Activated CD4-positive, CD25-positive, alpha-beta regulatory T cell treated with anti-CD3 and anti-CD28 coated beads, Interleukin-2, amount 50 U/mL, for 16 hours (primary cell): ENCODE measurements at places on chromosomes 12 and 14.

- no peak for DNase-seq
These were observed 88.3 kb downstream of the LRRK2 start for GRCh38 chr12:40312982-40313576.

DNA sequence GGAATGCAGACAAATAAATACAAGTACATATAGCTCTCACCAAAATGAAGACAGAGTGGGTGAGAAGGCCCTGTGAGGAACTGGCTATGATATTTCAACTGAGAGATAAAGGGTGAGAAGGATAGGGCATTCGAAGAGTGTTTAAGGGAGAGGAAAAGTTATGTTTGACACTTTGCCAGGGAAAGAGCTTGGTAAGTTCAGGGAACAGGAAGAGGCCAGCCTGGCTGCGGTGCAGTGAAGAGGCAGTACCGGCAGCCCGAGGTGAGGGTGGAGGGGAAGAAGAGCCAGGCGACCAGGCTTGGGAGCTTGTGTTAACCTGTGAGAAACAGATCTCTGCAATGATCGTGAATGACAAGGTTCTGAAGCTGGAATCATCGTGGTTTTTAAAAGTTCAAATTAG lies 84.7 kb upstream of the RFX4 start:
- no peak for DNase-seq

GRCh38 chr14:103686831-103687485 lies 28.3 kb downstream of the XRCC3 start:
- DNase-seq: no peak

DNA sequence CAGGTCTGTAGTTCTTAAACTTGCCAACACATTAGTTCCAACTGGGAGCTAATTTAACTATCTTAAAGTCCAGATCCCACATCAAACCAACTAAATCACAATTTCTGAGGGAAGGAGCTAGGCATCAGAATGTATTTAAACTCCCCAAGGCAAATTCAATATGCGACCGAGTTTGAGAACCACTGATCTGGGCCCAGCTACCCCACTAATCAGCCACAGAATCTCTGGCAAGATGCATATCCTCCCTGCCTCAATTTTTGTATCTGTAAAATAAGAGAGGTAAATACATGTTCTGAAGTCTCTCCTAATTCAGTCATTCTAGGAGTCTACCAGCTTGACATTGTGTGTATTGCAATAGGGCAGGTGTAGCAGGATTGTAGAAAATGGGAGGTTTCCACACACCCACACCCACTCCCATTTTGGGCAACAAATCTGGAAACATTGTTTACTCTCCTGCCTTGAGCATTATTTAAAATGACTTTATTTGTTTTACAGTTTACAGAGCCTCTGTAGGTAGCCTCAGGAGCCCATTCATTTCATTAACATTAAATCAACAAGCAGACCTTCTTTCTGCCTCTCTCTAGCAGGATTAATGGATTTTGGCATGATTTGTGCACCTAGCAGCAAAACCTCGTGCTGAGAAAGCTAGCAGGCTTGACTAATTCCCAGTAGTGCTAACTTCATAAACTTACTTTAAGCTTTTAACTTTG lies 15.6 kb downstream of the LGR5 start:
- no peak for DNase-seq

- DNase-seq: no peak
These were observed 8.6 kb upstream of the M6PR start for GRCh38 chr12:8958066-8958465.
